ENCODE measurements at places on chromosomes 2 and 18.

DNA sequence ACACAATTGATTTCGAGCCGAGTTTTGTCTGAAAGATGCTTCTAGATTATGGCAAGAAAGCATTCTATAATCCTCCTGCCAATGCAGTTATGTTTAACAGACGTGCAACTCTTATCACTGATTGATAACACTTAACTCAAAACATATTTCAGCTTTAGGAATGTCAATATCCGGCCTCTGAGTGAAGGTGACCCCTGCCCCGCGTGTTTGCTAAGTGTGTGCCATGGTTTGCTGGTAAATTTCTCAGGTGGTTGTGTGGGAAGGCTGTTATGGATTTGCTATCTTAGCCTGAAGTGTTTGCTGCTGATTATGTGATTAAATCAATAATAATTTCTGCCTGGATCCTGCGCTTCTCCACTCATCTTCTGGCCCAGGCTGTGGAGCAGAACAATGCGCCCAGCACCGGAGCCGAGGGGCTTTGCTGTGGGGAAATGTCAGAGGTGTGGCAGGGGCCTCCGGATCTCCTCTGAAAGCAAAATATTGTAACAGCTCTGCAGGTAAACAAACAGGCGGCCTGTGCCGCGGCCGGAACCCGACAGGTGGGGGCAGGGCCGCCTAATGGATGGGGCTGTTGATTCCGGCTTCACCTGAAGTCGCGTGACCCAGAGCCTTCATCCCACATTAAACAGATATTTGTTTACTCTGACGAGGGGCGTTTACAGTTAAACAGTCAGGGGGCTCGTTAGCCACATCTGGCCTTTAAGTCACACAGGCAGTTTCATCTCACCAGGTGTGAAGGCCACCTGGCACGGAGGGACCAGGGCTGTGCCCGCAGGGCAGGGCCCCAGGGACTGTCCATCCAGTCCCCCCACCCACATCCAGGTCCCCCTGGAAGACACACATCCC lies 210.7 kb upstream of the SALL3 start:
- no peak for DNase-seq

- DNase-seq = no peak
Observed at GRCh38 chr18:10791169-10791831, 265.5 kb downstream of the NAPG start.

DNA sequence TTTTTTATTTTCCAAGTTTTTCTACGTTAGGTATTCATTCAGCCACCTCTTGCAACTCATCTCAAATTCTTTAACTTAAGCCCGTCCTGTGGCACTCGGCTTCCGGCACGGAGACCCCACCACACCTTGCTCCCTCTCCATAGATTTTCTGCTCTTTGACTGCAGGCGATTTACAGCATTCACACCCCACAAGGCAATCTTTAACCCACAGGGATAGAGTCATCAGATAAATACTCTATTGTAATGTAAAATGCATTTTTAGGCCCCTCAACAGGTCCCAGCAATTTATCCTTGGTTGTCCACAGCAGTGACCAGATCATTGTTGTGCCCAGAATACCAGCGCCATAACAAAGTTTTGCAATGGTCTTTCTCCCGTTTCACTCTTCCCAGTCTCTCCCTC lies 132.3 kb upstream of the EPHA4 start:
- DNase-seq = no peak

DNA sequence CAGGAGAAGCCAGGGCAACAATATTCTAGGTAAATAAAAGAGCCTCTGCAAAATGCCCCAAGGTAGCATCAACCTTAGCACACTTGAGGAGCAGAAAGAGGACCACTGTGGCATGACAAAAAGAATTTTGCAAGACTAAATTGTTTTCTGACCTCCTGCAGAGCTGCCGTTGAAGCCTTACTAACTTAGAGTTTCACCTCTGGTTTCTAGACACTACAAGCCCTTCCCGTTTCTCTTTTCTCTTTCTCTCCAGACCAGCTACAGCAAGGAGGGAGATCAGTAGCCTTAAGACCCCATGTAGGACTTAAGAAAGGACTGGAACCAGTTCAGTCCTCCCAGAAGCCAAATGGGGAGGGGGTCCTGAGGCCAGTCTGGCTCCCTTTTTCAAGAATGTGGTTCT lies 73.3 kb upstream of the SP3 start:
- no peak for DNase-seq

- no peak for DNase-seq
Observed at GRCh38 chr2:42714686-42715085, 49.2 kb downstream of the OXER1 start.

DNA sequence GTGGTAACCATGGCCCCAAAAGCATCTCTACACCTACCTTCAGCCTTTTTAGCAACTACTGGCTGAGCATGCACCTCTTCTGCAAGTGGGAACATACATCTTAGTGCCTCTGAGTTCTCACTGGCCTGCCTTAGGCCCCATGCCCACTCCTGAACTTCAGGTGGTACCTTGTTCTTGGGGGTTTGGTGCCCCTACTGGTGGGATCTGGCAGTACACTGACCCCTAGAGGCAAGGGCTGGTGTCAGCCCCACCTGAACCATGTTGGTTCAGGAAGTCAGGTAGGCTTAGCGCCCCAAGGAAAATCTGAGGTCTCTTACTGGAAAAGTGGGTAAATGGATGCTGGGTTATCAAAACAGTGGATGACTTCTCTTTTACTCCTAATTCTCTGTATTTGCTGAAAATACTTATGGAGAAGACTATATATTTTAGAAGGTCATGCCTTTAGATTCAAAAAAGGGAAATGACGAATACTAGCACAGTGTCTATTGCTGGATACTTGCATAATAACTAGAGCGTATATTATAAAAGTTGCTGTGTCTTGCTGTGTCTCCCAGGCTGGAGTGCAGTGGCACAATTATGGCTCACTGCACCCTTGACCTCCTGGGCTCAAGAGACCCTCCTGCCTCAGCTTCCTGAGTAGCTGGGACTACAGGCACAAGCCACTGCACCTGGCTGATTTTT lies 84.6 kb downstream of the RAB31 start:
- DNase-seq = peak; percentile 61

GRCh38 chr18:59057969-59058368 lies 81.7 kb upstream of the SEC11C start:
- DNase-seq = no peak

- peak; percentile 75 for DNase-seq
Observed at GRCh38 chr18:24914171-24914525, 437.8 kb downstream of the ZNF521 start.

- DNase-seq = no peak
Observed at GRCh38 chr18:44744161-44745121, 63.8 kb downstream of the SETBP1 start.

GRCh38 chr2:55922291-55922907 lies 1.2 kb downstream of the EFEMP1 start:
- DNase-seq = no peak

DNA sequence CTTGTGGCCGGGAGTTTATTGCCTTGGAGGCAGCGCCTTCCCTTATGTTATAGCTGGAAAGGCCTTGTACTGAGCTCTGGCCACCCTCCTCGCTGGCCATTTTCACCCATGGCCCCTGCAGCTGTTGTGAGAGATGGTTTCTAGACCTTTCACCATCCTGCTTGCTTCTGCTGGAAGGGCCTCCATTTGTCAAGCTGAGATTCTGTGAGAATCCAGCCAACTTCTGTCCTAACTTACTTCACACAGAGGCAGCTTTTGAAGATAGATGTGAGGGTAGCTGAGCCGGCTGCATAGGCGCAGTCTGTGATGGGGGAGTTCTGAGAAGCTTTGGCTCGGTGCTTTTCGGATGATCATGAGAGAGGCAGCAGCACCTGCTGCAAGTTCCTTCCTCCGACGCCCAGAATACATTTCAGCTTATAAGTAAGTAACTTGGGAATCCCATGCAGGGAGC lies 8.7 kb downstream of the CTIF start:
- no peak for DNase-seq

GRCh38 chr18:79927607-79928562 lies 23.6 kb downstream of the SLC66A2 start:
- DNase-seq = no peak

DNA sequence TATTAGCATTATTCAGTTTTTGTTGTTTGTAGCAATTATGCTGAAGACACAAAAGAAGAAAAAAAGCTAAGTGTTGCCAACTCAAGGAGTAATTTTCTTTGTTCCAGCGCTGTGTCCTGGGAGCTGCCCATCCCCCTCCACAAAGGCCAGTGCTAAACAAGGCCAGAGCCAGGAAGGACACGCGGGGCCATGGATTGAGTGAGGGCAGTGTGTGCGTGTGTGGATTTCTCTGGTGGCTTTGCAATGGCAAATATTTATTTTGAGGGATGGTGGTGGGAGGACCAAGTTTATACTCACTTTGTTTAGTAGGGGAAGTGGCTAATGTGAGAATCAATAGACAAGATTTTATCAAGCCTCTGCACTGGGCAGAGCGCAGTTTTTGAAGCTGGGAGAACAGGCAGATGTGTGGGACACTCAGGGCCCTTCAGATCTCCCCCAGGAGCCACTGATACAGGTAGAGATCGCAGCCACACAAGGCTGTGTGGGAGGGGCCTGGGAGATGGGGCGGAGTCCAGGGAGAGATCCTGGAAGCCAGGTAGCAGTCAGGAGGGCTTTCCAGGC lies 11.4 kb downstream of the AGAP1 start:
- DNase-seq = no peak

DNA sequence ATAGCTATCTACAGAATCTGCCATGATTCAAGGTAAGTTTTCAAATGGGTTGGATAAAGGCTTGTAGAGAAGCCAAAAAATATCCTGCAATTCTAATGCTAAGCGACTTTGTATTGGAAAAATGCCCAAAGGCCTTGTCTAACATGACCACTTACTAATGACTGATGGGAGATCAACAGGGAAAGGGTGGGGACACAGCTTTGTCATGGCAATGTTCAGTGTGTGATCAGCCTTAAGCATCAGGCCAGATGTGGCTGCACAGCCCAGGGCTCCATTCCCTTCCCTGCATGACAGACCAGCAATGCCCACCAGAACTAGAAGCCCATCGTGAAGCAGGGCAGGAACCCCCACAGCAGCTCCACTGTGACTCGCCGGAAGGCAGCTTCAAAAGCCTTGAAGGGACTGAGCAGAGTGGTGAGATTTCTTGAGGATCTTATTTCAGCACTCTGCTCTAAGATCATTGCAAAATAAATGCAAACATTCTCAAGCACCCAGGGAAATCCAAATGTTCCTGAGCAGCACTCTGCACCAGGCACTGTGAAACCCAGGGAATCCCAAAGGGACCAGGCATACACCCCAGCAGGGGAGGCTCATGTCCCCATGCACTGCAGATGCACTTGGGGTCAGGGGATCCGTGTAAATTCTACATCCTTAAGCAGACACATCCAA lies 517.9 kb upstream of the SMIM21 start:
- DNase-seq = no peak

GRCh38 chr2:123747326-123747725 lies 277.8 kb upstream of the CNTNAP5 start:
- peak; percentile 24 for DNase-seq

- no peak for DNase-seq
Observed at GRCh38 chr2:207975921-207976320, 49.4 kb downstream of the PLEKHM3 start.

GRCh38 chr2:167147271-167147941 lies 259.1 kb downstream of the XIRP2 start:
- DNase-seq = no peak

DNA sequence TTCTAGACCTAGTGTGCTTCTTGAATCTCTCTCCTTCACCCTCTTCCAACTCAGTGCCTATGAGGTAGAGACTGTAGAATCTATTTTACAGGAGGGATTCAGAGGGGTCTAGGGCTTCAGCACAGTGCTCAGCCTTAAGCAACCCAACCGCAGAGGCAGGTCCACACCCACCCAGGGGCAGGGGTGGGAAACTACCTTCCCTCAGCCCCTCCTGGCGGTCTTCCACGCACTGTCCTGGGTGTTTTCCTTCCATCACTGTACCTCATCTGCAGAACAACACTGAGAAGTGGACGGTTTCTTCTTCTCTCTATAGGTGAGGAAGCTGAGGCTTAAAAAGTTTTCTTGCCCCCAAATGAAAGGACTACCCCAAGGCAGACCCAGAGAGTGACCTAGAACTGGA lies 222.3 kb downstream of the ALK start:
- DNase-seq = no peak

- no peak for DNase-seq
Observed at GRCh38 chr18:34648269-34648985, 61.7 kb upstream of the DTNA start.

DNA sequence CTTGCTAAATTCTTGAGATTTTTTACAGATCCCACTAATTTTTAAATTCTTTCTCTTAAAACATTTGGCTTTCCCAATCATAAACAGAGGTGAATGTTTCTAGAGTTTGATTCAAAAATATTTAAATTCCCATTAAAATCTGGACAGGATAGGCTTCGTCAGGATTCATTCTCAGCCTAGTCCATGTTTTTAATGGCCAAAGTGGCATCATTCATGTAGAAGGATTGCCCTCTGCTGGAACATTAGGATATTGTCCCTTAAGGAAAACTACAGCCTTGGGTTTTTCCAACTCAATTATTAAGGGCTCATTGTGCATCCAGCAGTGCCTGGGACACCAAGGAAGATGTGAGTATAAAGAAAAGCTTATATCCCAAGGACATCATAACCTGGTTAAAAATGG lies 71.7 kb downstream of the TPGS2 start:
- DNase-seq = peak; percentile 69

GRCh38 chr2:222709191-222709891 lies 37.9 kb downstream of the MOGAT1 start:
- DNase-seq = peak; percentile 83

DNA sequence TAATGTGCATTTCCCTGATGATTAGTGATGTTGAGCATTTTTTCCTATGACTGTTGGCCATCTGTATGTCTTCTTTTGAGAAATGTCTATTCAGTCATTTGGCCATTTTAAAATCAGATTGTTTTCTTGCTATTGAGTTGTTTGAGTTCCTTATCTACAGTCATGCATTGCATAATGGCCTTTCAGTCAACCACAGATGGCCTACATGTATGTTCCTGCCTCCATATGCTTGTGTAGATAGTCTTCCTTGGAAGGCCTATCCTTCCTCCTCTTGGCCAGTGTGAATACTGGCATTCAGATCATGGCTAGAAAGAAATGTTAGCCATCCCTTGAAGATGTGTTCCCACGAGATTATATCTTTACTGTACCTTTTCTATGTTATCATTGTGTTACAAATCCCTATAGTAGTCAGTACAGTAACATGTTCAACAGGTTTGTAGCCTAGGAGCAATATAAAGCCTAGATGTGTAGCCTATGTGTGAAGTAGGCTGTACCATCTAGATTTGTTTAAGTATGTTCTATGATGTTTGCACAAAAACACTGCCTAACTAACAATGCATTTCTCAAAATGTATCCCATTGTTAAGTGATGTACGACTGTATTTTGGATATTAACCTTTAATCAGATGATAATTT lies 65.6 kb upstream of the CD302 start:
- DNase-seq = peak; percentile 70

GRCh38 chr2:68850524-68850923 lies 20.7 kb downstream of the BMP10 start:
- no peak for DNase-seq

DNA sequence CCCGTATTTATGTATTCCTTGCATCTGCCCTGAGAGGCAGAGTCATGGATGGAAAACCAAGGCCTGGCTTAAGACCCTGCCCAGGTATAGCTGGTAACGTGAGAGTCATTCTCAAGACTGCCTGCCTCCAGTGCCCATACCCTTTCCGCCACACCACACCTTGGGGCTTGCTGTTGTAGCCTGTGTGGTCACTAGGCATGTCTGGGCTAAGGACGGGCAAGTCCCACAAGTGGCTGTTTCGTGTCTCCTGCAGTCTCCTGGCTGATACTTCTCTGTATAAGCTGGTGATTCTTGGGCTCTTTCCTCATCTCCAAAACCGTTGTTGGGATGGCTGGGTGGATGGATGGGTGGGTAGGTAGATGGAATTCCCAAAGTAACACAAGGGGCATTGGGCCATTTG lies 269.8 kb downstream of the KLHL29 start:
- no peak for DNase-seq
